ENCODE measurements at places on chromosomes 3 and 15.

DNA sequence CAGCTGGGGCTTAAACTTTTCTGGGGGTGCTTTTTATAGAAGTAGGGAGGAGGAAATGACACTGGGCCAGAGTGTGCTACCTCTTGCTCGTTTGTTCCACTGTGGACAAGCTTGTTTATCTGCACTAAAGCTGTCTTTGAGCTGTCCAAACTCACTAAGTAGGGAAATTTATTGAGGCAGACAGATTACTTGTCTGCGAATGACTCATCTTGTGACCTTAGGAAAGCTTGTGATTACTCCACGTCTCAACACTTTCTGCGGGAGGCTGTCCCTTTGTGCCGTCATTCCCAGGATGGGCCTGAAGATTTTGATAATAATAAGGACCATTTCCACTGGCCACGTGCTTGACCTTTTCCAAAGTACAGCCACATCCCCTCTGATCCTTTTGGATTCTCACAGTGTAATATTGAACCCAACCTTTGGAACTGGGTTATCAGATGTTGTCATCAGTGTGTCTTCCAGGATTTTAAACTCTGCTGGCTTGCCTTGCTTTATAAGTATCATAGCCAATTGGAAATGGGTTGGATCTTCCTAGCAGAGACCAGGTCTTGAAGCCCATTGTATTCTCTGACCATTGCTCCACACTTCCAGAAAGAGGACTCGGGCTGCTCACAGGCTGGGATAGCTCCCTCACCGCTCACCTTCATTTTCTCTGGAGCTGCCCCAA, 84.7 kb downstream of the AGBL1 start:
- no peak for DNase-seq

DNA sequence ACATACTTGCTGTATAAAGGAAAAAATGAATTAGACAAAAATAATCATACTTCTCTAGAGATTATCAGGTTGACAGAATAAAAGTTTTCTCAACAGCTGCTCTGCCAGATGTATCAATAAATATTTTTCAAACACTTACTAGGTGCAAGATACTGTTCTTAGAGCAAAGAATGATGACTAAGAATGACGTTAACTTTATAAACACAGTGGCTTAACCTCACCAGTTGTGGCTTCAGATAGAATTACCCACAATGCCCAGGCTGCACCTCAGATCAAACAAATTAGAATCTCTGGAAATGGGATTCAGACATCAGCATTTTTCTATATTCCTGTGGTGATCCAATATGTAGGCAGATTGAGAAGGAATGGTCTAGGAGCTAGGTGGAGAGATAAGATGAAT, 422.4 kb upstream of the ATP11B start:
- no peak for DNase-seq

DNA sequence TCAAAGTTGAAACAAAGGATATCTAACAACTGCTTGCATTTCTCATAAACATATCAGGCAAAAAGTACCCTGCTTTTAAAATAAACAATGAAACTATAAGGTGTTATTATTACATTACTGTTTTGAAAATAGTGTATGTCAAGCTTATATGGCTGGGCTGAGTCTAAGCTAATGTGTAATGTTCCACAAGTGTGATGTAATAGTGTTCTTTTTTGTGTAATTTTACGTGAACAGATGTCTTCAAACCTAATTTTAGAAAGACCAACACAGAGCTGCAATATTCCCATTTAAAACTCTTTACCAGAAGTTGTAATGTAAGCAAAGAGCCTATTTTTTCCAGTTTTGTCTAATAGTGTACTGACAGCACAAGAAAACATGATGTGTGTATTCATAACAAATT, 34.0 kb downstream of the MINDY2 start:
- DNase-seq = no peak

DNA sequence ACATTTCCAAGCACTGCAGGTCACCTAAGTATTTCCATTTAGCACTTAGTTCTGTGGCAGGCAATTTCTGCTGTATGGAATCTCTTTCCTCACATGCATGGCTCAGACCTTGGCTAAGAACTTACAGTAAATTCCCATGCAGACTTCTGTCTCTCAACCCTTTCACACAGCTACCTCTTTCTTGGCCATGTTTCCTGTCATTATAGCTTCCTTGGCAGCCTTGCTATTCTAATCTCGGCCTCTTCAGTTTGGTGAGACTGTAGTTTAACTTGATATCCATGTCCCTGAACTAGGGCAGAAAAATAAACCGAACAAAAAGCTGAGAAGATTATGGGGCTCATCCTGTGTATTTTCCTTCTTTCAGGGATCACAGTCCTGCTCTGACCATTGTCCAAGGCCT, 96.0 kb downstream of the SPATA16 start:
- DNase-seq = no peak

GRCh38 chr3:39138804-39139415, 14.5 kb downstream of the CSRNP1 start:
- no peak for DNase-seq

- DNase-seq = no peak
These were observed 89.5 kb upstream of the TPM1 start for GRCh38 chr15:62953021-62953420.

DNA sequence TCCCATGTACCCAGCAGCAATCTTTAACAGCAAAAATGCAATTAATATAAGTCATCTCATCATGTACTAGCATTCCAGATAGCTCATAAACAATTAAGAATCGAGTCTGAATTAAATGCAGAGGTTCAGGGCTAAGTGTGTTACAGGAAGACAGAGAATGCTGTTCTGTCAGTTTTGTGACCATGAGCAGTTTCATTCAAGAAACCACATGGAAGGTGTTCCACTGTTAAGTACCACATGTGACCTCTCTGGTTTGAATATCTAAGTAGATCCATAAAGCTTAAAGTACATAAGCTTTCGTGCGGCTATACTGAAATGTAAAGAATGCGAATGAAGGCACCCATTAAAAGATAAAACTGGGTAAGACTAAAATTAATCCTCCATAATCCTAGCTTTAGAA, 272.3 kb downstream of the IL5RA start:
- DNase-seq = no peak

- DNase-seq = no peak
These were observed 211.6 kb upstream of the NR2E3 start for GRCh38 chr15:71598741-71599140.

- DNase-seq = no peak
These were observed 305.9 kb upstream of the ARRDC4 start for GRCh38 chr15:97654481-97655076.

- DNase-seq = no peak
These were observed 101.8 kb upstream of the LIPC start for GRCh38 chr15:58329781-58330671.

DNA sequence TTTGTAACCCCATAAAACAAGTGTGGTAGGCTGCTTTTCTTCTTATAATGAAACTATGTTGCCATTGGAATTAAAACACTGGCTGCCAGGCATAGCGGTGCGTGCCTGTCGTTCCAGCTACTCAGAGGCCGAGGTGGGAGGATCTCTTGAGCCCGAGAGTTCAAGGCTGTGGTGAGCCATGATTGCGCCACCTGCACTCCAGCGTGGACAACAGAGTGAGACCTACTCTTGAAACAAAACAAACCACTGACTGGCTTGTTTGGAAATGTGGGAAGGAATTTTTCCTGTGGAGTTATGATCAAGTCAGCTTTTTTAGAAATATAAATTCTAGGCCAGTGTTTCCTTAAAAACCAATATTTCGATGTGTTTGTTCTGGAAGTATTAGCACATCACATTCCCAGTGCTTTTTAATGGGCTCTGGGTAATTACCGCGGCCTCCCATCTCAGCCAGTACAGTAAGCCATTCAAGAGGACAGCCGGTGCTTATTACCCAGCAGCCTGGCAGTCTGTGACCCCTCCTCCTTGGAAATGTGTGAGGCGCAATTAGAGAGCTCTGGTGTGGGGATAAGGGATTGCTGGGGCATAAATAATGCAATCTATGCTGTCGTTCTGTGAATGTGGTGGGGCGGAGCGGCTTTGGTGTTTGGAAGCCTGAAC, 58.3 kb upstream of the TRAK1 start:
- no peak for DNase-seq

- DNase-seq = no peak
These were observed 256.3 kb downstream of the CPNE4 start for GRCh38 chr3:131778526-131778925.

DNA sequence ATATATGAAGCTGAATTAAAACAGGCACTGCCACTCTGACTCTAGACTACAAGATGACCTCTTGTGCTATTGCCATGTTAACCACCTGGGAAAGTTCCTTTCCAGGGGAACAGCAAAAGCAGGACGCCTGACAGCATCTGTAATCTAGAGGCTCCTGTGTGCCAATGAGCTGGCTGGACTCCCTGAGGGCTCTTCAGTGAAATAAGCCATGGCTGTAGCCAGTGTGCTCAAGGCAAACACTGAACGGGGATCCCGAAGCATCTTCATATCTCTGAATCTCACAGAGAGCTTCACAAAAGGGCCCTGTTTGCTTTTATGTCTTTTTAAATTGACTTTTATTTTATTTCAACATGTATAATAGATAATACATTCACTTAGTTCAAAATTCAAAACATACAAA, 57.2 kb downstream of the BFSP2 start:
- DNase-seq = no peak

- DNase-seq = no peak
These were observed 110.3 kb upstream of the TMC3 start for GRCh38 chr15:81484086-81484955.
